CD4-positive, CD25-positive, alpha-beta regulatory T cell (primary cell): ENCODE measurements at places on chromosomes 6 and 20.

DNA sequence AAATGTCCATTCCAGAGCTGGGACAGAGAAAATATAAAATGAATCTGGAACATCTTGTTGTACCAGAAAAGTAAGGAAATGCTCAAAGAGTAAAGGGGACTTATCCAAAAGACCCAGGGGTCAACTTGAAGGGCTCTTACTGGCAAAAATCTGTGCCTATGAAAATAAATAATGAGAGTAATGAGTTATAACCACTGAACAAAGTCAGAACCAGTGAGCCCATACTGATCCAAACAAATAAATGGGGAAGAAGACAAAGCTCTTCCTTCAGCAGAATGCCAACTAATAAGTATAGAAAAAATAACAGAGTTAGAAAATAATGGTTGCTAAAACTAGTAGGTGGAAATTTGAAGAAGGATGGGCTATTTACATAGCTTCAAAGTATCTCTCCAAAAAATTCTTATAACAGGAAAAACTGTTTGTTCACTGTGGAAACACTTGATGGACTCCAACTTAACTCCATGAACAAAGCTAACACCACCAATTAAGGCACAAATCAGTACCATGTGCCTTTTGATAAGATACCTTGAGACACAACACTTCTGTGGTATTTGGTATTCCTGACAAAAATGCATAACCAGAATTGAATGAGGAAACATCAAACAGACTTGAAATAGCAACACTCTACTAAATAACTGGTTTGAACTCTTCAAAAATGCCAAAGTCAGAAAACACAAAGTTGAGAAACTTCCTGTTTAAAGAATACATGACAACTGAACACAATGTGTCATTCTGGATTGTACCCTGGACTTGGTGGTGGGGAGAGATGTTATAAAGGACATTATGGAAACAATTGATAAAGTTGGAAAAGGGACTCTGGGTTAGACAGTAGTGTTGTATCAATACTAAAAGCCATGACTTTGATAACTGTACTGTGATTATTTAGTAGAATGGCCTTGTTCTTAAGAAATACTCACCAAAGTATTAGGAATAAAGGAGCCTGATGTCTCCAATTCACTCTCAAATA is 197.5 kb downstream of the ISM1 start:
- DNase-seq: no peak

DNA sequence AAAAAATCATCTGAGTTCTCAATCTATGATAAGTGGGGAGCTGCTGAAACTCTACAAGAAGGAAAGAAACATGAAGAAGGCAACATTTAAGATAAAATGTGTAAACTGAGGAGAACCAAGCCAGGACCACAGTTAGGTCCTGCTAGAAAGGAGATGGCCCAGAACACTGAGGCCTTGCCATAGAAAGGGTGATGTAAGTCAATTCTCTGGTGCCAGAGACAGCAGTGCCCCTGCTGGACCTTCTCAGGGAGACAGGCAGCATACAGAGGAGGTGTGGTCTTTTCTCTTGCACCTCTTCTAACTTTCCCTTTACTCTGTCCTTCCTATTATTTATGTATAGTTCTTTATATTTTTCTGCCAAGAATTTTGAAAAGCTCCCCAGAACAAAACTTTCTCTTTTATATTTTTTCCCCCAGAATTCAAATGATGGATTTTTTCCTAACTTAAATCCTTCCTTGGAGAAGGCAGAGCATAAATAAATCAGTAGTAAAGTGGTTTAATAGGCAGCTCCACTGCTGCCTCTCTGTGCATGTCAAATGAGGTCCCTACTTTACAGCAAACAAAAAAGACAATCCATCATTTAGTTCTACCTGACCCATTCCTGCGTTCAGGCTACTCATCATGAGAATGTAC is 9.0 kb downstream of the UQCC2 start:
- peak; percentile 47 for DNase-seq

- no peak for DNase-seq
Observed at GRCh38 chr6:75530696-75531095, 37.1 kb upstream of the FILIP1 start.

GRCh38 chr6:31225735-31226134 is 46.2 kb downstream of the HLA-C start:
- DNase-seq: no peak

GRCh38 chr20:9028419-9028818 is 40.5 kb upstream of the PLCB4 start:
- DNase-seq: no peak

- no peak for DNase-seq
Observed at GRCh38 chr20:59925899-59926298, 7.5 kb downstream of the SYCP2 start.

- no peak for DNase-seq
Observed at GRCh38 chr6:68689910-68690309, 54.8 kb downstream of the ADGRB3 start.

DNA sequence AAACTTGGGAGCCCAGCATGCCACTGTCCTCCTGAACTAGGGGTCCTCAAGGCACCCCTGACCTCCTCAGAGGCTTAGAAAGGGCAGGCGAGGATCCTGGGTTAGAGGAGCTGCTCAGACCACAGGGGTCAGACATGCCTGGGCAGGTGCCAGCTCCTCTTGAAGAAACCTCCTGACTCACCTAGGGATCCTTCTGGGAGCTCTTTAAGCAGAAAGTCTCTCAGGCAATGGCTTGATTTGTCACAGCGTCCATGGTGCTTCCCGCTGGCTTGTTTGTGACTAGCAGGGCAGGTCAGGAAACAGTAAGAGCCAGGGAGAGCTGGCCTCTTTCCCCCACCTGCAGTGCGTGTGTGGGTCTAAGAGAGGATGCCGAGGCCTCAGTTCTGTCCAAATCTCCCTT is 174.5 kb upstream of the SNX9 start:
- DNase-seq: no peak

GRCh38 chr6:32982084-32982701 is 13.8 kb downstream of the BRD2 start:
- peak; percentile 20 for DNase-seq

DNA sequence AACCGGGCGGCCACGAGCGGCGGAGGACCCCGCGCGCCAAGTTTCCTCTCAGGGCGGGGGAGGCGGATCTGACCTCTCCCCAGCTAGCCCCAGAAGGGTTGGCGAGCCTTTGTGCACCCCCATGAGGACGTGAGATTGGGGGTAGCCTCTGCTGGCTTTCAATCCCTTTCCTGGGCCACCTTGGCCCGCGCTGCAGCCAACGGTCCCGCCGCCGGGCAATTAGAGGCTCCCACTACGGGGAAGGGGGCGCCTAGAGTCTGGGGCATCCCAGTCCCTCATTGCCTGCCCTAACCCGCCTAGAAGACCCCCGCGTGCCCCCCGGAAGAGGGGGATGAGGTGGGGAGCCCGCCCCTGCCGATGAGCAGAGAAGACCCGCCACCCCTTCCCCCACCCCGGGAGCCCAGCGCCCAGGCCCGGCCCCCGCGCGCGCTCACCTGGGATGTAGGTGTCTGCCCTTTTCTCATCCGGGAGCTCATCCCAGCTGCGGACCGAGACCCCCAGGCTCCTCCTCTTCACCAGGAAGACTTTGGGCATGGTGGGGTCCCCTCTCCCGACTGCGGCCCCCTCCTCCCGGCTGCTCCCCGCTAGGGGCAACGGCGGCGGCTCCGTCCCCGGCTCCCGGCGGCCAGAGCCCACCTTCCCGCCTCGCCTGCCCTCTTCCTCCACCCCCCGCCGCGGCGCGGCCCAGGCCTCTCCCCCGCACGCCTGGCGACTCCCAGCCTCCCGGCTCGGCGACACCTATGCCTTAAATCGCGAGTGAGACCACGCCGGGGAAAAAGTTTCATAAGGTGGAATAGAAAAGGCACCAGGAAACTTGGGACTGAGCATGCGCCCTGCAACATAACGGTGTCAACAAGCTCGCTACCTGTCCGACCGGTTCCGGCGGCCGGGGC is at the start of gene OVOL2:
Gene OVOL2, minus strand, starts transcription at position 816 of the 893 bp plus-strand sequence. Its CDS starts 282 bp downstream, at position 534.
- DNase-seq: no peak

GRCh38 chr6:124887872-124888580 is 74.2 kb upstream of the RNF217 start:
- no peak for DNase-seq

GRCh38 chr20:59515013-59515905 is 89.1 kb upstream of the PHACTR3 start:
- no peak for DNase-seq

DNA sequence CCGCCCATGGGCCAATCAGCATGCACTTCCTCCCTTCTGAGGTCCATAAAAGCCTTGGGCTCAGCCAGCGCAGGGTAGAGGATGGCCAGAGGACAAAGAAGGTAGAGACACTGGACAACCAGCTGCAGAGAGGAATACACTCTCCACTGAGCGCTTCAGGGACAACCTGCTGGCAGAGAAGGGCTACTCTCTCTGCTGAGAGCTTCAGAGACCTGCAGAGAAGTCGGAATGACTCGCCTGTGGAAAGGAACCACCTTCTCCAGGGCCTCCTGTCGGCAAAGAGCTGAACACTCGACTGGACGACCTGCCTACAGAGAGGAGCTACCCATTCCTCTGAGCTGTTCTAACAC is 31.4 kb upstream of the SLA2 start:
- DNase-seq: no peak

DNA sequence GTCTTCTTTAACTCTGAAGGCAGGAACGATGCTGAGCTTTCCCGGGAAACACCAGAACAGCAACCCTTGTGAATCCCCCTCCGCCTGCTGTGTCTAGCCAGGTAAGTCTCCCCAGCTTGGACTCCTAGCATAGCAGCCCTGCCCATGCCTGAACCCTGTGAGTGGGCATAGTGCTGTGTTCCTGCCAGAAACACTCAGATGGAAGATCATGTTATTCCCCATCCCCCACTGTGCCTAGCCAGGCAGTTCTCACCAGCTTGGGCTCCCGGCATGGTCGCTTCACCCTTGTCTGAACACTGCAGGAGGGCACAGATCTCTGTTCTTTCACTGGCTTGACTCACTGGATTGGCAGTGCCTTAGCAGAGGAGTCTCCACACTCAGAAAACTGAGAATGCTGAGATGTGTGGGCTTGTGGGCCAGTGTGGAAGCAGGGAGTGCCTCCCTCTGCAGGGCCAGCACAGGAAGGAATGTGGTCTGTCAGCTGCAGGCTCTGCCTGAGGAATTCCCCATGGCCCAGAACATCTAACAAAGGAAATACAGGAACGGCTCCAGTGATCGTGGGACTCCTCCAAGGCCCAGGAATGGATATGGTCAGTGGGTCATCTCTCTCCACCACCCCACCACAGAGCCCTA is 440.1 kb upstream of the ADGRB3 start:
- DNase-seq: no peak

GRCh38 chr6:24522228-24523176 is 27.7 kb downstream of the ALDH5A1 start:
- no peak for DNase-seq

- DNase-seq: peak; percentile 67
Observed at GRCh38 chr6:29631860-29632731, 887 bp downstream of the GABBR1 start.

GRCh38 chr6:169380493-169380892 is 126.8 kb upstream of the THBS2 start:
- DNase-seq: no peak

DNA sequence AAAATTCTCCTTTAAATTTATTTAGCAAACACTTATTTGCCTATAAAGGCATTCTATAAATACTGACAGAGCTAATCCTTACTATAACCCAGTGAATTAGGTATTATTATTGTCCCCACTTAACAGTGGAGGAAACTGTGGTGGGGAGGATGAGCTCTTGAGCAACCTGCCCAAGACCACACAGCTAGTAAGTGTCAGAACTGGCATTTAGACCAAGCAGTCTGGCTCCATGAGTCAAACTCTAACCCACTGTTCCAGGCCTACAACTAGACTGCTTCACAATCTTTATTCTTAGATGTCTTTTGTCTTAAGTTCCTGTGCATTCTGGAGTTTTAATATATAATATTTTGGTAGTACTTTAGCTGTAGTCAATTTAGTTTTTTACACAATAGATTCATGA is 530.8 kb downstream of the BCKDHB start:
- no peak for DNase-seq

DNA sequence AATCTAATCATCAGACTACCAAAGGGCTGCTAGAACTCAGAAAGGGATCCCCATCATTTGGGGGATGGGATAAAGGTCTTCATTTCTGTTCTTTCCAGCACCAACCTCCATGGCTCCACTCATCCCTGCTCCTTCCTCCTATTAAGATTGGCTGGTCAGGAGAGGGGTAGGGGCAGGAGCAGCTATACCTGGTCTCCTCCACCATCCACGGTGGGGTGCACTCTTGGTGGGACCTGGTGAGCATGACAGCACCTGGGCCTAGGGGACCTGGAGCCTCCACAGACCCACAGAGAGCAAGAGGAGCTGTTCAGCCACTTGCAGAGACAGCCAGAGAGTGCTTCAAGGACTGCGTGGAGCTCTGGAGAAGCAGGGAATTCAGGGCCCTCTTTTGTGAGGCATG is 6.1 kb upstream of the ULBP2 start:
- DNase-seq: no peak

DNA sequence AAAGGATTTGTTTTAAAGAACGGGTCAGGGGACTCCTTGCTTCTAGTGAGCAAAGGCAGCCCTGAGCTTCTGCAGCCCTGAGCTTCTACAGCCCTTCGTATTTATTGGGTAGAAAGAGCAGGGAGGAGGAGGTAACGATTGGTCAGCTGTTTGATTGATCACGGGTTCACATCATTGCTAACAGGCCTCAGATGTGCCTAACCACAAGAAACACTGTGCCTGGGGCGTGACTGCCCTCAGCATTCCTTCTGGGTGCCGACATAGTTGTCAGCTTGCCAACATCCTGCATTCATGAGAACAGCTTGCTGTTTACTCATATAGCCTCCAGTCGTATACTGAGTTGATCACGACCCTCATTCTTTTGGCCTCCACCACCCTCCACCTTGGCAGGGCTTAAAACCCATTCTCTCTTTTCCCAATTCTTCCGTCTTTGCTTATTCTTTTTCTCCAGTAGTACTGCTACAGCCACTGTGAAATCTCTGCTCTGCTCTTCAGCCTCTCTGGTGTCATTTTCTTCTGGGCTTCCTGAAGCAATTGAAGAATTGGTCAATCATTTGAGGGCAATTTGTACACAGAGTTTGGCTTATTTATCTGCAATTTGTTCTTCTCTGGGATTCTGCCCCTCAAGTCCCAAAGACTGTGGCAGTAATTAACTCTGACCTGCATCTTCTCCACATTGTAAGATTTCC is 25.4 kb upstream of the NOP56 start:
- no peak for DNase-seq

GRCh38 chr6:2038092-2038491 is 207.3 kb downstream of the GMDS start:
- DNase-seq: no peak

GRCh38 chr20:25563876-25564275 is 21.5 kb downstream of the NINL start:
- no peak for DNase-seq

- DNase-seq: no peak
Observed at GRCh38 chr6:14444295-14444972, 326.9 kb downstream of the CD83 start.
